ENCODE measurements at places on chromosomes 7 and 10.

GRCh38 chr10:51716981-51717380, 17.6 kb upstream of the CSTF2T start:
- no peak for DNase-seq

GRCh38 chr10:21458126-21458871, 67.2 kb downstream of the SKIDA1 start:
- DNase-seq = no peak

- no peak for DNase-seq
Measured at GRCh38 chr10:77969114-77969513, 42.6 kb upstream of the DLG5 start.

DNA sequence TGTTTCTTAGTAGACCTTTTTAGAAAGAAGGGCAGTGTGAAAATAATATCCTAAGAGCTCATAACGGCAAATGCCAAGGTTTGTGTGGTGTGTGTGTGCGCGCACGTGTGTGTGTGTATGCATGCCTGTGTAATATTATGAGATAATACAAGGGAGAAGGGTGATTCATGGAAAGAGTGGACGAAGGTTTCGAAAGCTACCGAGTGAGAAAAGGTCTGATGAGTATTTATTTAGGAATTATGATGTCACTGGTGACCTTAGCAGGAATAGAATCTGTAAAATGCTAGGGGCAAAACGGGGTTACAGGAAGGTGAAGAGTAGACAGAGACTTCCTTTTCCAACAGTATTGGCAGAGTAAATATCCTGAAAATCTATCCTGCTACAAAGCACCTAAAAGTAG, 107.3 kb downstream of the AHR start:
- no peak for DNase-seq

DNA sequence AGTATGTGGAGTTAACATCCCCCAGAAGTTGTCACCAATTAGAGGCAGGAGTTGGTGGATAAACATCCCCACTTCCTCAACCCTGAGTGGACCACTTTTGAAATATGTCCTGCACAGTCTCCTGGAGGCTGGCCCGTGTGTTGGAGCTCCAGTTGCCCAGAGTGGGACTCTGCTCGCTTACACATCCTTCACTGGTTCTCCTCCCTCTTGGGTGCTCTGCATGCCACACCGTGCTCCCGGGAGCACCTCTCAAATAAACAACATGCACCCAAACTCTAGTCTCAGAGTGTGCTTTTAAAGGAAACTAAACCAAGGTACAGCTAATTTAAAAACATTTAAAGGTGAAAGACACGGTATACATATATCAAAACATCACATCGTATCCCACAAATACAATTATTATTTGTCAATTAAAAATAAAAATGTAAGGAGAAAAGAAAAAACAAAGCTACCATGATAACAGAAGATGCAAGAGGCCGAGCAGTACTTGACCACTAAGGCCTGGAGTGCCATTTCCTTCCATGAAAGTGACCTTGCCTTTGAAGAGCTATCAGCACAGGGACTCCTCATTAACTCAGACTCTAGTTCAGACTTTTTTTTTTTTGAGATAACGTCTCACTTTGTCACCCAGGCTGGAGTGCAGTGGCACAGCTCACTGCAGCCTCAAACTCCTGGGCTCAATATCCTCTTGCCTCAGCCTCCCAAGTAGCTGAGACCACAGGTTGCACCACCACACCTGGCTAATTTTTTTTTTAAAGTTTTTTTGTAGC, 47.8 kb upstream of the SAMD8 start:
- DNase-seq = no peak

GRCh38 chr7:141430455-141431139, 120.6 kb upstream of the AGK start:
- DNase-seq = no peak

GRCh38 chr7:142714375-142714774, 34.9 kb upstream of the PRSS1 start:
- no peak for DNase-seq

DNA sequence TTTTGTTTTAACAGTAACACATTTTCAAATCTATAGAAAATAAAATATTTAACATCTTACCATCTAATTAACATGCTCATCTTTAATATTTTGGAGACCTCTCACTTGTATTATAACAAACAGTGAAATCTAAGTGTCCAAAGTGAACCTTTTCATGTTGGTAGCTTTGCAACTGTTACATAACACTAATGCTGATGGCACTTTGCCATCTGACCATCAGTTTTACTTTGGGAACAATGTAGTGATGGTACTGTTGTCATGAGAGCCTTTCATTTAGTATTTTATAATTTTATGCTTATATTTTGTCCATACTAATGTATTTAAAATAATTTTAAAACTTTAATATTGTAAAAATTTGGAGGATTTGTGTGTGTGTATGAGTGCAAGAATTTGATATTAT, 1017.0 kb upstream of the KCND2 start:
- no peak for DNase-seq

DNA sequence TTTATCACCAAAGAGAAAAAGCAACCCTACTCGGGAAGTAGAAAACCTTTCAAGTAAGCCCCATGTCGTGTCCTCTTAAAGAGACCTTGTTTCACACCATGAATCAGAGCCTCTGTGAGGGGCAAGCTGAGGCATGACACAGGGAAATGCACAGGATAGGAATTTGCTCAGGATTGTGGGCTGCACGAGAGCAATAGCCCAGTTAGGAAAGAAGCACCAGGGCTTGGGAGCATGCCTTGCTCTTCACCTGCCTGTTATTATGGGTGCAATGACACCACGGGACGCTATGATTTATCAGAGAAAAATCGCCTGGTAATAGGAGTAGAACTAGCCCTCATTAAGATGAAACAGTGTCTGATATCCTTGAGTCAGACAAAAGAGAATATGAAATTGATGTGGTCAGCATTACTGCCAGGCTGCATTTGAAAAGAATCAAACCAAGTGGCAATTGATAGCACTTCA, 562.9 kb upstream of the NRP1 start:
- no peak for DNase-seq

Data from cardiac septum (tissue), 1 donor.